ENCODE measurements at places on chromosomes 2 and 18.

DNA sequence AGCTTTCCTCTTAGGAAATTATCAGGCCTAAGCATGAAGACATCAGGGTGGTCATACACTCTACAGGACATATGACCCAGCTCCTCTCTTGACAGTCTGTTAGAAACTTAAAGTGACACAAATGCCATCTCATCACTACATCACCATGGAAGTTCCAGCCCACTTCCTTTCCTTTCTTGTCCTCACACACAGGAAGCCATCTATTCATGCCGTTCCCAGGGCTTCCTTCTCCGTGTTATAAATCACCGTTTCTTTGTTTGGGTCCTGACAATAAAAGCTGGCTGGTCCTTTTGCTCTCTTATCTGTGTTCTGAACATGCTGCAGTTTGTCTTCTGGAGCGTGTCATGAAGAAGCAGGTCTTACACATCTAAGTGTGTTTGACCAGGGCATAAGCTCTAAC lies 692.1 kb upstream of the CELF4 start:
- DNase-seq: no peak

- DNase-seq: peak; percentile 42
Measured at GRCh38 chr2:157971702-157972101, 95.6 kb upstream of the ACVR1 start.

- DNase-seq: peak; percentile 8
Measured at GRCh38 chr2:145958611-145959010, 1438.7 kb upstream of the ZEB2 start.

DNA sequence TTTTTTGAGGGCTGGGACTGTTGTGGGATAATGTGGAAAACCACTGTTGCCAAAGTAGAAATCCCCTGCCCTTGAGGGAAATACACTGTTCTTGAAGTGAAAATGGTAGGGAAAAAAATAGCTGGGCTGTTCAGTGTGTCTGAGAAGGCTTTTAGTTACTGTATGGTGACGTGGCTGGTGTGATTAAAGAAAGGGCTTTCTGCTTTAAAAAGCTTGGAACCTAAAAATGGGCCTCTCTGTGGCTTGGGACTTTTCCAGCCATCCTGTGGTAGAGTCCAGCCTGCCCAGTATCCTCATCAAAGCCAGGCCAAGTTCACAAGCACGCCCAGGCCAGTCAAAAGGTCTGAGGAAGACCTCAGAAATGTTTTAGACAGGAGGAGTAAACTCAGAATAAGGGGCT lies 6.8 kb downstream of the MGAT5 start:
- peak; percentile 92 for DNase-seq

DNA sequence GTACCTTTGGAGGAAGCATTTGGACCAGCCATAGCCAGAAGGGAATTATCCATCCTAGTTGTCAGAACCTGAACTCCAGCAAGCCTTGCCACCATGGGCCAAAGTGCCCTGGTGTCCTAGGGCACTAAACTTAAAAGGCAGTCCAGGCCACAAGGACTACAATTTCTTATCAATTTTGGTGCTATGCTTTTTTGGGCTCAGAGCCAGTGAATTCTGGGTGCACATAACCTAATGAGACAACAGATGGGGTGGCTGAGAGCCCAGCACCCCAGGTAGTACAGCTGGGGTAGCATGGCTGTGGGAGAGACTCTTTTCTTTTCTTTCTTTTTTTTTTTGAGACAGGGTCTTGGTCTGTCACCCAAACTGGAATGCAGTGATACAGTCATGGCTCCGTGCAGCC lies 14.4 kb upstream of the RANBP2 start:
- DNase-seq: no peak

DNA sequence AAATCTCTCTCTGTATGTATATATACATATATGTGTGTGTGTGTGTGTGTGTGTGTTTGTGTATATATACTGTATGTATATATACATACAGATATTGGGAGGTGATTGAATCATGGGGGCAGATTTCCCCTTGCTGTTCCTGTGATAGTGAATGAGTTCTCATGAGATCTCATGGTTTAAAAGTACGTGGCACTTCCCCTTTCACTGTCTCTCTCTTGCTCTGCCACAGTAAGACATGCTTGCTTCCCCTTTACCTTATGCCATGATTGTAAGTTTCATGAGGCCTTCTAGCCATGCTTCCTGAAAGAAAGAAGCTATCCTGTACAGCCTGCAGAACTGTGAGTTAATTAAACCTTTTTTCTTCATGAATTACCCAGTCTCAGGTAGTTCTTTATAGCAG lies 18.8 kb upstream of the CCDC195 start:
- DNase-seq: no peak

DNA sequence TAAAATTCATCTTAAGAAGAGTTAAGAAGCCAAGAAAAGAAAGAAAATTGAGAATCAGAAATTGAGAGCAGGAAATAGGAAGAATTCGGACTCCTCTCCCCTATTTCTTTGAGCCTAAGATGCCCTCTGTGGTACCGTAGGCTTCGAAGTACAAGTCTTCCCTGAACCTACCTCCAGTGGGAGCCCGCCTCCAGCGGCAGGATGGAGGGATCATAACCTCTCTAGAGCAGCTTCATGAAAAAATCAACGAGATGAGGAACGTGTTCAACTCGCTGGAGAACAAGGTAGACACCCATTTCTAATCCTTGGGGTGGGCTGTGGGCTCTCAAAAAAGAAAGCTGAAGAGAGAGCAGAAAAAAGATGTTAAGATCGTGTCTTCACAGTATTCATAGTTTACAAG lies 36.3 kb downstream of the ARHGEF33 start:
- no peak for DNase-seq

Data from astrocyte of the spinal cord (primary cell).